Left forelimb (tissue), 1 donor: ENCODE measurements at places on chromosomes 6 and 20.

- no peak for DNase-seq
Observed at GRCh38 chr20:18144541-18145099, 7.0 kb downstream of the KAT14 start.

GRCh38 chr6:96851858-96852257, 14.6 kb upstream of the GPR63 start:
- DNase-seq, result no peak

DNA sequence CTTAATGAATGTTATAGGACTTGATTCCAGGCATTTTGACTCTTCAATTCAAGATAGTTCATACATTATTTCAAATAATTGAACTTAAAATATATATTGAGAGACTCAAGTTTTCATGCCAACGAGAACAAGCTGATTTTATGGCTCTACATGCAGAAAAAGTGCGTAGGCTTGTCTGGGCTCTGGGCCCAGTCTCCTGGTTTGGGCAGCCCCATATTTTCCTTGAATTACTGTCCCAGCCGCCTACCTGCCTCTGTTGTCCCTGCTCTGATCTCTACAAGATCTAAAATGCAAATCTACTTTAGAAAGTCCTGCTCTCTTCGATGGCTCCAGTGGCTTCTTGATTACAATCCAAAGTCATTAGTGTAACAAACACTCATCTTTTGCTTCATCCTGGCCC, 537.4 kb upstream of the CHD6 start:
- DNase-seq, result no peak

DNA sequence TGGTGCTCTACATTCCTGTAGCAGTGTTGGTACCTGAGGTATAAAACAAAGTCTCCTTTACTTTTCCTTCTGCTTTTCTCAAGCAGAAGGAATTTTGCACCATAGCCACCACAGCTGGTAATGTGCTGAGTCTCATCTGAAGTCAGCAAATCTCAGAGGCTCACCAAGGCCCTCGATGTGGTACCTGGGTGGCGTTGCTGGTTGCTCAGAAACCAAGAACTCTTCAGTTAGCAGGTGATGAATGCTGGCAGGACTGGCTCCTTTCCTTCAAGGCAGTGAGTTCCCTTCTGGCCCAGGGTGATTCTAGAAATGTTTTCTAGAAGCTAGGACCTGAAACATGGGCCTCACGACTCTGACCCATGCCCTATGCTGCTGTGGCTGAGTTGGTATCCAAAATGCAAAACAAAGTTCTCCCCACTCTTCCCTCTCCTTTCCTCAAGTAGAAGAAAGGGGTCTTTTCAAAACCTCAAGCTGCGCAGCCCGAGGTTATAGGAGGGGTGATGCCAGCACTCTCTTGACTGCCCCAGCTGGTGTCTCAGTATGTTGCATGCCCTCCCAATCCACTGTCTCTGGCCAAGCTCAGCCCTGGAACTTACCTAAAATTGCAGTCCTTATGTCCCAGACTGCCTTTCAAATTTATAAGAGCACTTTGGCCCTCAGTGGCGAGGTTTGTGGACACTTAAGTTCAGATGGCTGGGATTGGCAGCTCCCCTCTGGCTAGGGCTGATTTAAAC, 592.3 kb downstream of the FRK start:
- DNase-seq, result no peak

DNA sequence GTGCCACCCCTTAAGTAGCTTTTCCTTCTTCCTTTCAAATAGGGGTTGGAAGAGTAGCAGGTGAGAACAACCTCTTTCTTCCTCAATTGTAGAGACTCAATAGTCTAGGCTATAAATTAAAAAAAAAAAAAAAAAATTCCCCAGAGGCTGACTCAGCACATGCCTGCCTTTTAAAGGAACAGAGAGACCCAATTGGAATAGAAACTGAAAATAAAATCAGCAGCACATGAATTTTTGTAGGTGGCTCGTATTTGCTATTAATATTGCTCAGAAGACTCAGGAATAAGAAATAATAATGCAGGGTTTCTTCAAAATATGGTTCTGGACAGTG, 19.3 kb downstream of the TOP1 start:
- no peak for DNase-seq

GRCh38 chr20:46232539-46232938, 75.8 kb downstream of the CDH22 start:
- no peak for DNase-seq

DNA sequence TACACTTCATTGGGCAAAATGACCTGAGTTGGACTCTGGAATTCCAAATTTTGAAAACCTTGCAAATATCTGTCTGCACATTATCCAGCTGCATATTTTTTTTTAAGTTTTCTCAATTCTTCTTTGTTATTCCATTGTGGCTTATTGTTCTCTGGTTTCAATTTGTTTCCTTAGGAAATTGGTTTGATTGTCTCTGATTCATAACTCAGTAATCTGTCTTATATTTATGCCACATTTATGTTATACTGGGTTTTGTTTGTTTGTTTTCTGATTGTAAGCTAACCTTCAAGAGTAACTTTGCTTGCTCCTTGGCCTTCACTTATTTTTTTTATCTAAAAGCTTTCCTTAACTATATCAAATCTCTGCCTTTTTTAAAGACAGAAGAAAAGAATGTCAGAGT, 193.3 kb upstream of the PLCB4 start:
- no peak for DNase-seq

- DNase-seq, result no peak
Observed at GRCh38 chr6:84582997-84583396, 181.4 kb downstream of the TBX18 start.

GRCh38 chr6:90859612-90860011, 272.7 kb upstream of the MAP3K7 start:
- no peak for DNase-seq

DNA sequence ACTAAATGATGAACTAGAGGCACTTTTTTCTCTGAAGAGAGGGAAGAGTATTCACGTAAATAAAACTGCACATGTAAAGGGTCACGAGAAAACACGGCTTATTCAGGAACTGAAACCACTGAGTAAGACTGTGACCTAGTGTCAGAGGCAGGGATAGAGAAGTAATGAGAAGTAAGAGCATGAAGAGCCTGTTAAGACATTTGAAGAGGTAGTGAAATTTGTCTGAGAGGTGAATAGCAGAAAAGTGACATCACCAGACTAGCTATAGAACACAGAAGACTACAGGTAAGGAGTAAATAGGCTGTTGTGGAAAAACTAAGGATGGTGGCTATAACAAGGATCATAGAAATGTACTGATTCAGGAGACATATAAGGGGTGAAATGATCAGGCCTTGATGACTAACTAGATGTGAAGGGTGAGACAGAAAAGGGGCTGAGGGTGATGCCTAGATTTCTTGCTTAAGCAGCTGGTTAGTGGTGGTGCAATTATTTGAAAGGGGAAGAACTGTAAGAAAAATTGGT, 76.8 kb downstream of the REV3L start:
- no peak for DNase-seq

DNA sequence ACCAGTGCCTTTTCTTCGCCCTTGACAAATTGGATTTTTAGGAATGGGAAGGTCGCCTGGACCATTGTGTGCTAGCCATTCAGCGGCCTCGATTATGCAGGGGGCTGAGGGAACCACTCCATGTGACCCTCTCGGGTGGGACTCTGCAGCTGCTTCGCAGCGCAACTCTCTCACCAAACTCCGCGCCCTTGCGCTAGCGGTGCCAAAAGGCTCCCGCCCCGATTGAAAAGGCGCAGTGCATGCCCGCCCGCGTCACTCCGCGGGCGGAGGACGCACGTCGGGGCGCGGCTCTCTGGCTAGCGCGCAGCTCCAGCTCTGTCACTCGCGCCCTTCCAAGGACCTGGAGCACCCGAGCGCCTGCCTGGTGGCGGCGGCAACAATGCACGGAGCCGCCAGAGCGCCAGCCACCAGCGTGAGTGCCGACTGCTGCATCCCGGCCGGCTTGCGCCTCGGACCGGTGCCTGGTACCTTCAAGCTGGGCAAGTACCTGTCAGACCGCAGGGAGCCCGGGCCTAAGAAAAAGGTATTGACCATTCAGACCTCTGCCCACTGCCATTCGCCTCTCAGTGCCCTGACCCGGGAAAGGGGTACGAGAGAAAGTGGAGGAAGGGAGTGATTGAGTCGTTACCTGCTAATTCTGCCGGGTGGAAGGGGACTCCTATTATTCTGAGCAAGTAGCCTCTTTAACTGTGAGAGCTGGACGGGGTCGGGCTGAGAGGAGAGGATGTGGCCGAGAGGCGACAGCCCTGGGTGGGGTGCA, at the start of gene PRDM13:
Gene PRDM13, plus strand, starts transcription at position 178 of the 760 bp plus-strand sequence. Its CDS starts 202 bp downstream, at position 380.
- DNase-seq, result no peak

- DNase-seq, result no peak
Observed at GRCh38 chr20:62522748-62523396, 47.1 kb upstream of the GATA5 start.

DNA sequence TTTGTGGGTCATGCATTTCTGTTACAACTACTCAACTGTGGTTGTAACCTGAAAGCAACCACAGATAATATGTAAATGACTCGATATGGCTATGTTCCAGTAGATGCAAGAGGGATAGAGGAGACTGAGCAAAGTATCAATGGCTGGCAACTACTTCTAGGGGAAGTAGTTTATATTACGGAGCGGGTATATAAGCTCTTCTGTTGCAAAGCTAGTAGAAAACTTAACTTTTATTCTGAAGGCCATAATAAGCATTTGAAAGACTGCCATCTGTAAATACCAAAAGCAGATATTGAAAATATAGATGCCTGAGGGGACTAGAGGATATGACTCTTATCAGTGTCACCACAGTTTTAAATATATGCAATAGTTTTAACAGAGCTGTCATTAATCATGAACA, 655.3 kb downstream of the PHF3 start:
- DNase-seq, result no peak

DNA sequence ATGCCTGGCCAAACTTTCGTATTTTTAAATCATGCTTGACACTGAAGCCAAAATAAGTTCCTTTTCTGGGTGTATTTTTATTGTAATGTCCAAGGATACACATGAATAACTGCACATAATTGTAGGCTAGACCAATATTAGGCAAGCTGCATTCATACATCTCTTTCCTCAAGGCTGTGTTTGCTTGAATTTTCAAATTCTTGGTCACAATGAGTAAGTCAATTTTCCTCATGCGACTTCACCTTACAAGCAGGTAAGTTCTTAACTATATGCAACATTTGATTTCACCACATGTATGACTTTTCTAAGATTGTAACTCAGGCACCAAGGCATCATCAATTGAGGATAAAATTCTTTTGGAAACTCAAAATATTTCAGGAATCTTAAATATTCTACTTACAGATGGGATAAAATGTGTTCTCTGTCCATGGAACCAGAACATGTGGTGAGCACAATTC, 112.4 kb upstream of the ZNF217 start:
- no peak for DNase-seq

GRCh38 chr6:123838505-123839234, 35.0 kb downstream of the NKAIN2 start:
- DNase-seq, result no peak

- DNase-seq, result no peak
Observed at GRCh38 chr6:155521719-155522118, 66.1 kb upstream of the NOX3 start.

DNA sequence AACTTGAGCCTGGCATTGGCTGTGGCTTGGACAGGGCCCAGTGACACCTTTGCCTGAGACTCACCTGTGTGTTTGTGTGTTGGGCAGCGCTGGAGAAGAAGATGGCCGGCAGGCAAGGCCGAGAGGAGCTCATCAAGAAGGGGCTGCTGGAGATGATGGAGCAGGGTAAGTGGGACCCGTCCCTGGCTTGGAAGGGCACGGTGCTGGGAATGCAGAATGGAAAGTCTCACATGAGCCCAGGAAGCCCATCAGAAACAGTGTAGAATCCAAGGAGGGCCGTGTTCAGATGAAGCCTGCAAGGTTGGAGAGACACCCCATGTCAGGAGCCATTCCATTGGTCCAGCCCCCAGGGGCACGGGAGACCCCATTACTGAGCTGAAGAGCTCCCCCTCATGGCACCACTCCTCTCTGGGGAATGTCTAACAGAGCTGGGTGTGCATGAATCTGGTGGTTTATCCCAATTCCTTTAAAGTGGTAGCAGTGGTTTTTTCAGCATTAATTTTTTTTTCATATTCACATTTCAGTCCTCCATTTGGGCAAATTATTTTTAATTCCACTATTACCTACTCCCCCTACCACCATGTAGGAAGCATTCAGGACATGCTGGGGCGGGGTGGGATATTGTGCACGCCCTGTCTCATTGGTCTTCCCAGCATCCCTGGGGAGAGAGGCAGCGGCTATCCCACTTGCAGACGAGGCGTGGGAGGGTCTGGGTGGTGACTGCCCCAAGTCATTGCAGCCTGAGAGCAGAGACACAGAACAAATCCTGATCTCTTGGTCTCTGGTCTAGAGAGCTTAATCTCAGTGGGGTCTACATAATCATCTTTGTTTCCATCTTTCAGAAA, 143.6 kb downstream of the PHACTR3 start:
- no peak for DNase-seq

DNA sequence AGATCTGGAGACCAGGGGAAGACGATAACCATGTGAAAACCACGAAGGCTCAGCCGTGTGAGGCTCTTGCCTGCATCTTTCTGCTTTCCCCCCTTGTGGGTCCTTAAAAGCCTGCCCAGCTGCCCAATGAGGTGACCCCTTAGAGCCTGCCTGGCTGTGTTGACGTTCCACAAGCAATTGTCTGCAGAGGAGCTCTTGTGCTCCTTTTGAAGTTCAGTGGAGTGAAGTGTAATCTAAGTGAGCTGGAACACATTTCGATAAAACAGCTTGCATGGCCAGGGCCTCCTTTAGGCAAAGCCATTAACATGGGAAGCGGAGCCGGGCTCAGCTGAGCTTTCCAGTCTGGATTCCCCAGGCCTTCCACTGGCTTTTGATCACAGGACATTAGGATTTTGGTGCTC, 27.3 kb upstream of the TCP11 start:
- DNase-seq, result peak; percentile 25

GRCh38 chr6:78910010-78910409, 42.7 kb downstream of the IRAK1BP1 start:
- DNase-seq, result no peak

- DNase-seq, result no peak
Observed at GRCh38 chr6:133938533-133938932, 14.5 kb upstream of the TBPL1 start.

DNA sequence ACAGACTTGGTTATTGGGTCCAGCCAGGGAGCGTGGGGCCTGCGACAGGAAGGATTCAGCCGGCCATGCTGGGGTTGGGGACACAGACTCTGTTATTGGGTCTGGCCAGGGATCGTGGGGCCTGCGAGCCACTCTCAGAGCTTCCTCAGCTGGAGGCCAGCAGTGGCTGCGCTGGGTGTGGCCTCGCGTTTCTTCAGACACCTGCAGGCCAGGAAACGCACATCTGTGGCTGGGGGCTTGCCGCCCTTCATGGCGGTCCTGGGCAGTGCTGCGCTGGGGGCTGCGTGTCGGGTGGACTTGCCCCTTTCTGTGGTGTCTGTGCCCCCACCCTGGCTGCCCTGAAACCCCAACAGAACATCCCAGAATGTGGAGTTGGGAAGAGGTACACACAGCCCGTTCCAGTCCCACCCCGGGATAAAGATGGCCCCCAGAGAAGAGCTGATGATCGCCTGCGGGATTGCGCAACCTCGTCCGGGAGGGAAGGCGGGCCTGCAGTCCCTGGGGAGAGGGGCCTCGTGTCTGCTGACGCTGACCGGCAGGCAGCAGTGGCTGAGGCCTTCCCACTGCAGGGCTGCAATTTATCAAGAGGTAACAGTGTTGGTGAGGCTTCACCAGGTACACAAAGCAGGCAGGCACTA, 16.9 kb upstream of the MTG2 start:
- DNase-seq, result no peak
